ENCODE measurements at places on chromosomes 7 and 10.

DNA sequence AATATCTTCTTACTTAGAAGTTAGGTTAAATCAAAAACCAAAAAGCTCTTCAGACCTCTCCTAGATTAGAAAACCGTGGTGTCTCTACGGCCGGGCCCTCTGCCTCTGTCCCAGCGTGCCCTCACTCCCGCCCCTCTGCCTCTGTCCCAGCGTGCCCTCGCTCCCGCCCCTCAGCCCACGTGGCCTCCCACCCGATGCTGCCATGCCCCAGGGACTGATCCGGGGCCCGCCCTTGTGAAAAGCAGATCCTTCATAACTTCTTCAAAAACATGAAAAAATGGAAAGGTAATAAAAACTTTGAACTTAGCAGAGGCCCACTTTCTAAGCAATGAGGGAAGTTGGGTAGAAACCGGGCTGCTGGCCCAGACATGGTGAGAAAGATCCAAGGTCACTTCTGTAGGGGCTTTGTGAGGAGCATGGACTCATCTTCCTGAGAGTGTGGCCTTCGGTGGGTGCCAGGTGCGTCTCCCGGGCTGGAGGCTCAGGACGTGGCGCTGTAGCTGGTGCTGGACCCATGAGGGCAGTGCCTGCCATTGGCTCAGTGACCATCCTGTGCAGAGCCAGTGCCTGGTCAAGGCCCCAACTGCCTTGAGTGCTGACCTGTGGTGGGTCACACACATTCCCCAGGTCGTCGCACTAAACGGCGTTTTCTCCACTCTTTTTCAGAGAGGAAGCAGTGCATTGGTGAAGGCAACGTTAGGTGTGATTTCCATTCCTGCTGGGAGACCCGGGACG lies 4.9 kb upstream of the DPYSL4 start:
- no peak for DNase-seq

DNA sequence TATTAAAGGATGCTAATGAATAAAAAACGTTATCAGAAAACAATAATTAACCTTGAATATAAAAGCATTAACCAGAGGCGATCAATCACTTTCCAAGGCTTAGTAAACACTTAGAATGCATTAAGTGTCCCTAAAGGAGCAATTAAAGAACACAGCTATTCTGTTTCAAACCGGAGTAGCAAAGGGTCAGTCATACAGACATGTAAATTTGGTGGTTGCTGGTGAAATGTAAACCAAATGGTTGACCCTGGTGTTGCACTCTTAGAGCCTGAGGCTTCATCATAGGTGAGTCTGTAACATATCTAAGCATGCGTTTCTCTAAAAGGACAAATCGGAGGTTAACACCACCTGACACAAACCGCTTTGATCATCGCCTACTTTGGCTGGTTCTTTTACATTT lies 1280.1 kb downstream of the TYW1 start:
- no peak for DNase-seq

GRCh38 chr7:150823043-150823442 lies 22.5 kb downstream of the TMEM176A start:
- no peak for DNase-seq

DNA sequence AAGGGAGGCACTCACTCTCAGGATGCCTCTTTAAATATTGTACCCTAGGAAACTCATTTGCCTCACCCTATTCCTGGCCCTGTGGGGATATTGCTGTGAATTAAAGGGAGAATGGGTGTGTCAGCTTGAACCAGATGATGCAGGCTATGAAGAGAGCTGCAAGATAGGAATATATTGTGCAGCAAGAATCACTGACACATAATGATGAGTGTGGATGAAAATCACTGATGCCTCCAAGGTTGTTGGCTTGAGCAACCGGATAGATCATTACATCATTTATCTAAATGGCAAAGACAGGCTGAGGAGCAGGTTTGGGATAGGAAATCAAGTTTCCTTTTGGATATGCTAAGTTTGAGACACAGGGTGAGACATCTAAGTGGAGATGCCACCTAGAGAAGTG lies 6.2 kb downstream of the SLC26A4 start:
- no peak for DNase-seq

GRCh38 chr7:34354899-34355298 lies 303.1 kb upstream of the NPSR1 start:
- DNase-seq, result no peak

DNA sequence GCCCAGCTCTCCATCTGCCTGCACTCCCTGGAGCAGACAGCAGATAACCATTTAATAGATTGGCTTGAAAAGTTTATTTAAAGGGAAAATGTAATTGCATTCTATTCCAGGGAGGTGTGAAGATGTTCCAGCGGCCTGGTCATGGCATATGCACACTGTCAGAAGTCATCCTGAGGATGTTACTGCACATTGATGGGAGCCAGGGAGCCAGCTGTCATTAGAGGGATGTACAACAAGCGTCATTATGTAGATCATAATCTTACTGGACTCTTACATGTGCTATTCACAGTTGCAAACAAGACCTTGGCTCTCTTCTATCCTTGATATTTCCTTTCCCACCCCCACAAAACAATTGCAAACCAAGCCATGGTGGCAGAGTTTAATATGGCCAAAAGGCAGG lies 65.4 kb downstream of the FAM204A start:
- no peak for DNase-seq

DNA sequence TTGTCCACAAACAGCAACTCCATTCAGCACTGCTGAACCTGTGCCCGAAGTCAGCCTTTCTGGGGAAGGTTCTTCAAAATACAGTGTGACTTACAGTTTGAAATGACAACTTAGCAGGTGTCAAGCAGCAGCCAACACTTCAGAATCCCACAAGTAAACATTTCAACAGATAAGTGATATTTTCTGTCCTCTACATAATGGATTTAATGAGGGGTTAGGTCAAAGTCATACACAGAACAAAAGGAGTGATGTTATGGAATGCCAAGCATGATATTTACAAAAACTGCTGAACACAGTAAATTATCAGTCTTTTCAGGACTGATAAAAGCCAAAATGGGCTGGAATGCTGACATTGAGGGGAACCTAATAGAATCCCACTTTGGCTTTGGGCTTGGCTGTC lies 77.6 kb upstream of the JAZF1 start:
- no peak for DNase-seq

Data from posterior cingulate gyrus (tissue), 11 donors.